ENCODE measurements at places on chromosomes 6 and 20.
A peak's percentile ranks its signal among the peaks of the same experiment; 100 is the strongest.

- DNase-seq = no peak
Measured at GRCh38 chr6:21265730-21266044, 327.9 kb upstream of the SOX4 start.

DNA sequence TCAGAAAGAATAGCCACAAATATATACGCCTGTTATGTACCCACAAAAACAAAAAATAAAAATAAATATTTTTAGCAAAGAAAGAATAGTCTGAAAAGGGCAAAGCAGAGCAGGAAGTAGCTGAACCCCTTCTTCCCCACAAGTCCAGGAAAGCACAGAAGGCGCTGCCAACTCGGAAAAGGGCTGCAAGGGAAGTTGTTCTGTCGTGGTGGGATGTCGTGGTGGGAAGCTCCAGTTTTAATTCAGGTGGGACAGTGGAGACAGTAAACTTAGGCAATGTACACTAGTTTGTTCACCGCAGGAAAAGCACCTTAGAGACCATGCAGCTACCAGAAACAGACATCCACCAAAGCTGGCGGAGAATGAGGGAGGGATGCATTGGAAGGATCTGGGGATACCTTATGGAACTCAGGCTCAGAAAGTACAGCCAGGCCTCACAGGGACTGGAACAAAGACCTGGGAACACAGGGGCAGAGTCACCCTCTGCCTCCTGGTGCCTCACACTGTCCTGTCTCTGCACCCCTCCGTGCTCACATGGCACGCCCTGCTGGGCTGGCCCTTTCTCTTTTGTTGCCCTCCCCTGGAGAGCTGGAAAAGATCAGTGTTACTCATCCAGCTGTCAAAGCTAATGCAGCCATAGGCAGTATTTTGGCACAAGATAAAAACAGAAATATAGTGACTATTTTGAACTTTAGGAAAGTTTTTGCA, 3.3 kb upstream of the APMAP start:
- no peak for DNase-seq

GRCh38 chr6:32432050-32432450, 7.6 kb upstream of the HLA-DRA start:
- DNase-seq = peak; percentile 0

DNA sequence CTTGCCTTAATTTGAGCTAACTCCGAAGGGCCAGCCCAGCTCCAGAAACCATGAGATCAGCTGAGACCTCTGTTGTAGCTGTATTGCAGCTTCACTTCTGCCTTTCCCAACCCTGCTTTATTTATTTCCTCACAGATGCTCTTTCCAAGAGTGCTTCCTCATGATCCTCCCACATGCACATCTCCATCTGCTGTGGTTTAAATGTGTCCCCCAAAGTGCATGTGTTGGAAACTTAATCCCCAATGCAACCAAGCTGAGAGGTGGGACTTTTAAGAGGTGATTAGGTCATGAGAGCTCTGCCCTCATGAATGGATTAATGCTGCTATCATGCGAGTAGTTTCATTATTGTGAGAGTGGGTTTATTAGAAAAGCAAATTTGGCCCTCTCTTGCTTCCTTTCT, 164.4 kb upstream of the TAB2 start:
- DNase-seq = no peak

GRCh38 chr6:30093951-30094661, 18.5 kb upstream of the RNF39 start:
- DNase-seq = no peak

GRCh38 chr6:34235307-34236130, 1.2 kb upstream of the HMGA1 start:
- DNase-seq = no peak

DNA sequence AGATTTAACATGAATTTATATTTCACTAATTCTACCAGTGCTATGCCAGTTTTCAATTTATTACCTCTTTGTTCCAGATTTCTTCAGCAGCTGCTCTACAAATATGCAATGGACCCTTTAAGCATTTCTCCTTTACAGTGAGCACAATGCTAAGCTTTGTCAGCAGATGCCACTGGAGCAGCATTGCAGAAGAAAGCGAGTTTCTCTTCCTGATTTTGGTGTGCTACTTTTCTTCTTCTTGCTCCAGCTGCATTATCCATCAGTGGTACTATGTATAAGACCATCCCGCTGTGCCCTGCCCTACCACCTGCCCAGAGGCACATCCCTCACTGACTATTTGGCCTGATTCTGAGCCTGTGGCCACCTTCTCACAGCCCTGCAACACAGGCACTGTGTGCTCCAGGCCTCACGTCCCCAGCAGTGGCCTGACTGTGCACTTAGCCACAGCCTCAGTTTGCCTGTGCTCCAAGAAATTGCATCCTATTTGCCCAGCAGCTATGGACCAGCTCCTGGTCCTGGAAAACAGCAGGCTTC, 84.1 kb downstream of the TNFAIP3 start:
- DNase-seq = no peak

DNA sequence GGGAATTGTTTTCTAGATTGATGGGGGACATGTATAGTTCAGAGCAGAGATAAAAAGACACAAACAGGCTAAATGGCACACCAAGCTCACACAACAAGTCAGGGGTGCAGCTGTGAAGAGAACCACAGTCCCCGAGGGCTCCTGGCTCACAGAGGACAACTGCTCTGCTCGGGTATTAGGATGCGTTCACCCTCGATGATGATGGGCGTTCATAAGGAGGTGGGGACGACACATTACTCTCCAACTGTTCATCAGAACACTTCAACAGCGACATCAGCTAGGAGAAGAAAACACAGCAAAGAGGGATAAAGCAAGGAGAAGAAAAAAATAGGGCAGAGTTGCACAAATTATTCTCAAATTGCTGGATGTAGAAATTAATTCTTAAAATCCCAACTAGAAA, 174.8 kb upstream of the RREB1 start:
- no peak for DNase-seq

DNA sequence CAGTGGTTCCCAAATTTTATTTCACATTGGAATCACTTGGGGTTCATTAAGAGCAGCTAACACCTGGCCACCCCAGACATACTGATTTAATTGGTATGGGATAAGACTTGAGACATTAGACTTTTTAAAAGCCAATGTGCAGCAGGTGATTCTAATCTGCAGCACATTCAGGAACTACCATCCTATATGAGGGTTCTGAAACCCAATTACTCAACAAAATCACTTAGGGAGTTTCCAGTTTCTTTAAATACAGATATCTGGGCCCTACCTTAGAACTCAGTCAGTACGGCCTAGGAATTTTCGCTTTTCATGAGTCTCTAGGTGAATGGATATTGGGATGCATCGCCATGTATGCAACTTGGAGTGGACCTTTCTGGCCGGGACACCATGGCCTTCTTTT, 24.0 kb upstream of the L3MBTL3 start:
- DNase-seq = no peak

GRCh38 chr20:41467690-41468089, 101.1 kb upstream of the EMILIN3 start:
- no peak for DNase-seq

DNA sequence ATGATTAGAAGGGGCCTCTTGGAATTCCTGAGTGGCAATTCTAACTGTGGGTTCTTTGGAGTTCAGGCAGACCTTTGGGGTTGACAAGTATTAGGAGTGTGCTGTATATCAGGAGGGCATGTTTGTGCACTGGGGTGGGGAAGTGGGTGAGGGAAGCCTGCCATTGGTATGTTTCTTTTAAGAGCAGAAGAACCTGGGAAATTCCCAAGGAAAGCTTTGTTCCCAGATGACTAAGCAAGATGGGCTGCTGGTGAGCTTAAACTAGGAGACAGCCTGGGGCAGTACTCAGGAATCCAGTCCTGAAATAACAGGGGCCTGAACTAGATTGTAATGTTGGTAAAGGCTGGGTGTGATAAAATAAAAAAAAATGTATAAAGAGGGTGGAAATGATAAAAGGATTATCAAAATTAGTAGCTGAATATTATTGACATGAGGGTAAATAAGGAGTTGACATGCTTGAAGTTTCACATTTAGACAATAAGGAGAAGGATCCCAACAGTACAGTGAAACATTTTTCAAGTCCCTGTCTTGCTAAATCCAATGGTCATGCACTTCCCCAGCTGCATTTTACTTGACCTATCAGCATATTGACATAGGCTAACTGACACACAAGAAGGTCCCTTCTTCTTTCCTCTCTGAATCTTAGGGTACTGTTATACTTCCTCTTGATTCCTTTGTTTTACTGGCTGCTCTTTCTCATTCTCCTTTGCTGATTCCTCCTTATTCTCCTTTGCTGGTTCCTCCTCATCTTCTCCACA, 18.4 kb upstream of the IFNGR1 start:
- no peak for DNase-seq

DNA sequence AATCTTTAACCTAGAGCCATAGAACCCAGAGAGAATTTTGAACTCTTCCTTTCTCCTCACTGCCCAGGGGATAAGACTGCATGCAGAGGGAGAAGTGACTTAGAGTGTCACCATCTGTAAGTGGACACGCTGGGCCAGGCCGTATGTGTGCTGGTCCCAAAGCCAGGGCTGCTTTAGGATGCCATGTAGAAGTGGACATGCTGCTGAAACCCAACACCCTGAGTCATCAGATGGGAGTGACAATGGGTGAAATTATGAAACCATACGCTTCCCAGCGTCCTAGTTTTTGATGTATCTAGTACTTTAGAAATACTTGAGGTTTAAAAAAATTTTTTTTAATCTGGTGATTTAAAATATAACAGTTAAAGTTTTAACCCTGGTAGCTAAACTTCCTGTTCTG, 191.1 kb downstream of the FNDC1 start:
- no peak for DNase-seq

GRCh38 chr20:59813948-59814839, 119.2 kb downstream of the SYCP2 start:
- no peak for DNase-seq

- DNase-seq = peak; percentile 54
Measured at GRCh38 chr6:158518191-158519127, 41.4 kb upstream of the TMEM181 start.

- no peak for DNase-seq
Measured at GRCh38 chr6:80508885-80509630, 402.6 kb downstream of the BCKDHB start.

DNA sequence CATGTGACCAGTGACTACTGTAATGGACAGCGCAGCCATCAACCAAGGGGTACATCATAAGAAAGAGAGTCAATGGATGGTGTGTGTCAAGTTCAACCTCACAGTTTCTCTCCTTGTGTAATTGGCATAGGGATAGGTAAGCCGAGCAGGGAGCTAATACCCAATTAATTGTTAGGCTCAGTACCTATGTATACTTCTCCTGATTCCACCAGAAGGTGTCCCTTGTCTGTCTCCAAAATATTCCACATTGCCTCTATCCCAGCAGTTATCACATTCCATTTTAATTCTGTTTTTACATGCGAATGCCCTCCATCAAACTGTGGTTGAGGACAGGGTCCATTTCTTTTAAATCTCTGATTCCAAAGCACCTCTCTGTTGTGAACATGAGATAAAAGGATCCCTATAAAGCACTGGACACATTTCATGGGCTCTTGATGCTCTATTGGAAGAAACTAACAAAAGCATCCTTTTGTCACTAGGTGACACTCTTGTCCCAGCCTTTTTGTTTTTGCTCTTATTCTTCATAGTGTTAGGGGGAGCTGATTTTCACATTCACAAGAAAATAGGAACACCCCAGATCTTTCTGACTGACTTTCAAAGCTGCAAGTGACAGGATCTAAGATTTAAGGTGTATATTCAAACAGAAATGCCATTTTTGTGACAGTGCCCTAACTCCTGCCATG, 38.9 kb downstream of the FBXO9 start:
- no peak for DNase-seq

DNA sequence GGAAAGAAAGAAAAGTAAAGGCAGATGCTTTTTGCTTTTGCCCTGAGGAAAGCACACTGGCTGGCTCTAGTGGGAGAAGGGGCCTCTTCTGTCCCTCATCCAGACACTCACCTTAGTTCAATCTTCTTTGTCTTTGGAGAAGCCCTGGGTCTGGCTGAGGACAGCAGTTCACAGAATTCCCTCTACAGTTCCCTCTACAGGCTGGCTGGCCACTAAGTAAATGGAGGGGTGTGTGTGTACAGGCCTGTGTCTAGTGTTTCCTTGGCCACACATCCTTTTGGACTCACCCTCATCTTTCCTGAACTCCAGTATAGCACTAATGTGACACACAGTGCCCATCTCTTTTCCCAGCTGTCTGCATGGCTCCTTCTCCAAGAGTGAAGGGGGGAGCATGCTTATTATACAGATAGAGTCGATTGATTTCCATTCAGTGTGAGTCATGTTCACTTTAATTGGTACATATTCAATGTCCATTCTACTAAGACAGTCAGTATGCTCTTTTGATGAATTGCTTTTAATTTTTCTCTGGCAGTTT, 26.0 kb upstream of the CLVS2 start:
- no peak for DNase-seq

DNA sequence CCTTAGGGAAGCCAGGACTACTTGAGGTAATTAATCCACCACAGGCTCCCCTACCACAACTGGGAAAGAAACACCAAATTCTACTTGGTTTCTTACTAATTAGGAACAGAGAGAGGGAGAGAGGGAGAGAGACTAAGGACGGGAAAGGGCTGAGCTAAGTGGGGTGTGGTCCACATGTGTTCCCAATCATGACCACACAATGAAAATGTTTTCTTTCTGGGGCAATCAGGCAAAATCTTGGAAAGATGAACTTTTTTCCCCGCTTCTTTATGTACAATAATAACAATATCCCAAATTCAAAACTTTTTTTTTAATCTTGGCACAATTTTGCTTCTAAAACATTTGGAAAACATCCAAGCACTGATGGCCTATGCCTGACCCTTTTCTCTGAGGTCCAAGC, 734.4 kb downstream of the MAFB start:
- no peak for DNase-seq

DNA sequence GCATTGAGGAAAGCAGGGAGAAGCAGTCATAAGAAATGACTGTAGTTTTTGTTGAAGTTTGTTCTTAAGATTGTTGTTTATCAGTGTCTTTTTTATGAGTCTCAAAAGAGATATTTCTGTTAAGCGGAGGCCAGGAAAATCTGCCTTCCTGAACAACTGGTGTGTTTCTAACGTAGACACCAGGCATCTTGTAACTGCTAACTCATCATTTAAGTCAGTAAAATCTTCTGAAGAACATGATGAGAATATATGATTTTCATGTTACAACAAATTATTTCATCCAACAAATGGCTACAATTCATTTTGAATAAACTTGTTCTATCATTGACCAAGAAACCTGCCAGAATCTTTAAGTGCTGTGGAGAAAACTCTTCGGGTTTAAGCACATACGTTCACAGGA, 84.0 kb downstream of the RPS12 start:
- DNase-seq = no peak

GRCh38 chr6:104566411-104566810, 293.3 kb downstream of the HACE1 start:
- DNase-seq = no peak

DNA sequence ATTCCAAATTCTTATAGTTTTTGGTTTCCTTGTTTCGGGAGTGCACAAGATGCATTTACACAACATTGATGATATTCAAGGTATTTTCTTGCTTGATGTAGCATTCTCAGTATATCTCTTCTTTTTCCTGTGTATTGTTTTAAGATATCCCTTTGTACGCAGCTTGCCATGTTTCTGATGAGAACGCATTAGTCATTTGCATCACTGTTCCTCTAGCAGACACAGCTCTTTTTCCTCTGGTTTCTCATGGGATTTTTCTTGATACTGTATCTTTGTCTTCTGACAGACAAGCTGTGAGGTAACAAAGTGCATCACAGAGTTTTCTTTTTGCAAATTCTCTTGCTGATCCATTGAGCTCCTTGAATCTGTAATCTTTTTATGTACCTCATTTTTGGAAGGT, 146.4 kb downstream of the SLC22A3 start:
- no peak for DNase-seq

Measured in NCI-H1694 treated with DMSO at 0.1 percent for 48 hours (cell line).